Vagina (tissue), 2 donors: ENCODE measurements at places on chromosomes 5 and 9.

DNA sequence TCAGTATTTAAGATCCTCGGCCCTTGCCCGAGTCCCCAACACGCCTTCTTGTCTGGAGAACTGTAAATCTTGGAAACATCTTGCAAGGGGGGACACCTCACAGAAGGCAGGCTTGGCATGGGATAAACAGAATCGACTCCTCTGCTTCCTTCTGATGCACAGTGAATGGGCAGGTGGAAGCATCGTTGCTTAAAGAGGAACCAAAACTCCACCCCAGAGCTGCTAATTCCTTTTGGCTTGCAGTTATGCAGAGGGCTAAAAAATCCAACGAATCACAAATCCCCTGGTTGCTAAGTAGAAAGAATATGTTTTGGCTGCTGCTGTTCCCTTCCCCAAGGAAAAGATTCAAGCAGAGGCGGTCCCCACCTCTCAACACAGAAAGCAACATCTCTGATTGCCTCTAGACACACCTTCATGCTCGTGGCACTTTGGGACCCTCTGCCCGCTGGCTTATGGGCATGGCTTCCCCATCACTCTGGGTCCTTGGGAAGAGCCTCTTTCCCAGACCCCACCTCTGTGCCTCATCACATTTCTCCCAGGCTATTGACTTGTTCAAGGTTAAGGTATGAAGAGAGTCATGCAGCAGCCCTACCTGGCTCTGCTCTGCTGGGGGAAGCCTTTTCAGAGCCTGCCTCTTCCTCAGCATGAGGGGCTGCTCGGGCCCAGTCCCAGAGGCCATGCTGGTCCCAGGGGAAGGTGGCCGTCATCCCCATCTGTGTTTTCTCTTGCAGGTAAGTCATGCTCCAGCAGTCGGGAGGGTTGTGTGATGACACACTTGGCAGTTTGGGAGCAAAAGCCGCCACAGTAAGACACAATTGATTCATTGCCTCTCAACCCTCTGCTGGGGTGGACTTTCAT lies 137.1 kb downstream of the KCNIP1 start:
- no peak for DNase-seq

GRCh38 chr5:113085880-113086409 lies 109.3 kb downstream of the DCP2 start:
- no peak for DNase-seq

GRCh38 chr9:134313470-134313869 lies 12.8 kb upstream of the RXRA start:
- DNase-seq, result no peak

DNA sequence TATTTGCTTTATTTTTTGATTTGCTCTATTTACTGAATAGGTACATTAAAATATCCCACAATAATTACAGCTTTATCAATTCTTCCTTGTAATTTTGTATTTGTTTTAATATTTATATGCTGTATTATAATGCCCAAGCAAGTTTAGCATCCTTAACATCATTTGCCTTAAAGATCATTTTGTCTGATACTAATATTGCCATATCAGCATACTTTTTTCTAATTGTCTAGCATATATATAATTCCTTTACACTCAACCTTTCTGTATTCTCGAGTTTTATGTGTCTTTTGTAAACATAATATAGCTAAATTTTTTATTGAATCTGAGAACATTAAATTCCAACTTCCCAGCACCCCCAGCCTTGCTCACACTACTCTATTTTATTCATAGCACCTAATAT lies 64.7 kb downstream of the P4HA2 start:
- DNase-seq, result no peak

GRCh38 chr5:35678661-35679060 lies 61.0 kb downstream of the SPEF2 start:
- DNase-seq, result no peak

DNA sequence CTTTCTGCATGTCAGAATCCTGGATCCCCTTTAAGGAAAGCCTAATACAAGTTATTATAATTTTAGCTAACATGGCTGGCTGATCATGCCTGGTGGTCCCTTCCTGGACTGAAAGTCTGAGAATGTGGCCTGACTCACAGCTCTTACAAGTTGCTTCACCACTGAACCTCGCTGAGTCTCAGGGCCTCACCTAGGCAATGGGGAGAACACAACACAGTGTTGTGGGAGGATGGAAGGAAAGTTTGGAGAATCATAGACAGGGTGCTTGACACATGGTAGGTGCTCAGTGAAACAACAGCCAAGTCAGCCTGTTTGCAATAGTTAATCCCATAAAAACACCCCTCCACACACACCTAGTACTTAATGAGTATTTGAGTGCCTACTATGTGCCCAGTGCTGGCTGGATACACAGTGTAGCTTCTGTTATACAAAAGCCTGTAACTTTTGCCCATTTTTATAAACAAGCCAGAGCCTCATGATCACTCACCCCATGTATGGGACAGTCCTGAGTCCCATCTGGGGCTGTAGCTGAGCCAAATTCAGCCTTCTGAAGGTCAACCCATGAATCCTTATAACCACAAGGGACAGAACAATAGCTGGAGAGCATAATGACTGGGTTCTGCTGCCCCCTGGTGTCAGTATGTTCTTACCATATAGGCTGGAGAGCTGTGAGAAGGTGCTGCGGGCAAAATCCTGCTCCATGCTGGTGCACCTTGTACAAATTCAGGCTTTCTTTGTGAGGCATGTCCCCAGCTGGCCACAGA lies 3.9 kb downstream of the ACSL6 start:
- DNase-seq, result no peak

GRCh38 chr5:40733879-40734563 lies 21.7 kb downstream of the TTC33 start:
- no peak for DNase-seq

DNA sequence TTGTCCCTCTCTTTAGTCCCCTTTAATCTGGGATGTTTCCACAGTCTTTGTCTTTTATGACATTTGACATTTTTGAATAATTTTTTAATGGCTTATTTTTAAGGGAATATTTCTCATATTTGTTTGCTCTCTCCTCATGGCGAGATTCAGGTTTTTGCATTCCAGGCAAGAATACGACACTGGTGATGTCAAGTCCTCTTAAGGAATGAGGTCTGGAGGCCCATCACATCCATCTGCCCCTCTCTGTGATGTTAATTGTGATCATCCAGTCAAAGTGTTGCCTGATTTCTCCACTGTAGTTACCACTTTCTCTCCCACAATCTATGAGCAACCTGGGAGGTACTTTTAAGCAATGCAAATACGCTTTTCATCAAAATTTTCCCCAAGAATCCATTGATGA lies 193.2 kb downstream of the MAST4 start:
- DNase-seq, result no peak

GRCh38 chr9:1222511-1222910 lies 172.4 kb downstream of the DMRT2 start:
- no peak for DNase-seq

DNA sequence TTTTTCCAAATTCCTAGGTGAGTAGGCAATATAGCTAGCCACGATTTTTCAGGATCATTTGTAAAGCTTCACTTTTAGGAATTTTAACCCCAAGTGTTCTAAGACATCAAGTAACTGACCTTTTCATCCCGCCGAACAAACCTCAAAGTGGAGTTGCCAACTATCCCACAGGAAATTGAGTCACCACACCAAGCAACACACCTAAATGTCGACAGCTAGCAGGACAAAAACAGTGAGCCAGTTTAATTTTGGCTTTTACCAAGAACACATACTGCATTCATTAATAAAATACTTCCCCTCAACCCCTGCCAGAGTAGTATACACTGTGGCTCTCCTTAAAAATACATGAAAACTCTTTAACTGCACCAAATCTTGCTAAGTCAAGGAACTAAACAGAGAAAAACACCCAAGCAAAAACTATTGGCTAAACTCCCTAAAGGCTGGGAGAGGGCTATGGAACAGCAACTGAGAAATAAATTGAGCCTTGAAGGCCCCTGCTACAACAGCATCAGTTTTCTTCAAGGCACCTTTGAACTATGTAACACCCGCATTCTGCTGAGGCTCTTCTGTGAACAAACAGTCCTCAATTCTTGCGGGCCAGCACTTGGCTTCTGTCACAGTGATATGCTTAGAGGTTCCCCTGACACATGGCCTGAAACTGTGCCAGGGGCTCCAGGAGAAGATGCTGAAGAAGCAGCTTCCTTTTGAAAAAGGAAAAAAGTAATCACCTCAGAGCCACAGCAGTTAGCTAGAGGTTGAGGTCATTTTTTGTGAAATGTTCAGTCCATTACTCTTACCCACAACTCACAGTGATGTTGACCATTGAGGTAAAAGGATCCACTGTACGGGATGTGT lies 459.6 kb downstream of the RAB3C start:
- no peak for DNase-seq
